Spinal cord (tissue), 10 donors: ENCODE measurements at places on chromosomes 4 and X. TPM values are rescaled to one million over a fixed set of nuclear protein-coding genes. Genes with fewer than 3 reads are reported as not detected.

GRCh38 chrX:63993936-63994335, 208.9 kb upstream of the ARHGEF9 start:
- H3K4me3 ChIP-seq: no peak overlapping the region
- H3K4me1 ChIP-seq: no peaks in the 10 kb centered on the region
- H3K27ac ChIP-seq: no peak overlapping the region
- no peaks in the 10 kb centered on the region for H3K36me3 ChIP-seq
- H3K27me3 ChIP-seq: no peaks in the 10 kb centered on the region
- DNase-seq: no peak

PTTG2 gene
- total RNA-seq: not detected

SPANXN4 gene
- total RNA-seq: not detected

DNA sequence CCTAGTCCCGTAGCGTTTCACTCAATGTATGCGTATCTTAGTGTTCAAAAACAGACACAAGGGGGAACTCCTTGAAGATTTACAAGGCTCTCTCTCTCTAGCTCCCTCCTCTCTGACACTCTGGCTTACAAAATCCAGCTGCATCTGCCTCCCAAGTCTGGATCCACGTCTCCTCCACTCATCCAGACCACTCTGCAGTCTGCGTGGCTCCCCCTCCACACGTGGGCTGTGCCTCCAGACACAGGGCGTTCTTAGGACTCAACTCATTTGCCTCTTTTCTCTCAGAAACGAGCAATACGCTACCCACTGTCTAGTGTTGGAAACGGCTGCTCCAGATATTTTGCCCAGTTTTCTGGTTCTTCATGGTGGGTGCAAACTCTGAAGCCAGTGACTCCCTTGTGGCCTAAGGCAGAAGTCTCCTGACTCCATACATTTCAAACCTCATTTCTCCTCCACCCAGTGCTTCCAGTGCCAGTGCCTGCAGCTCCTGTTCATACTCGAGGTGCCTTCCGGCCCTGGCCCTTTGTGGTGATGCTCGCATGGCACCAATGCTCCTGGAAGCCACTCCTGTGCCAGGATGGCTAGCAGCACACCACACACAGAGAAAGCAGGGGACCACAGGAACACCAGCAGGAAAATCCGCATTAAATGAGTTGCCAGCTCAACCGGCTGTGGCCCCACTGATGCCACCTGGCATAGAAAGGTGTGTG, 24.1 kb downstream of the NAT8L start:
- H3K4me1 ChIP-seq: peaks cover 3% of the 10 kb centered on the region
- no peaks in the 10 kb centered on the region for H3K27me3 ChIP-seq
- H3K4me3 ChIP-seq: no peak overlapping the region
- peaks cover 11% of the 10 kb centered on the region for H3K36me3 ChIP-seq
- no peak for DNase-seq
- H3K27ac ChIP-seq: no peak overlapping the region

GRCh38 chr4:152885185-152885584, 50.9 kb upstream of the FHDC1 start:
- no peak overlapping the region for H3K27ac ChIP-seq
- H3K27me3 ChIP-seq: no peaks in the 10 kb centered on the region
- no peak for DNase-seq

- H3K4me1 ChIP-seq: peaks cover 11% of the 10 kb centered on the region
- peaks cover 8% of the 10 kb centered on the region for H3K27me3 ChIP-seq
- H3K4me3 ChIP-seq: no peak overlapping the region
- no peak overlapping the region for H3K27ac ChIP-seq
Measured at GRCh38 chrX:71953391-71953790, 42.7 kb downstream of the NHSL2 start.

GRCh38 chrX:155767876-155768769, 113.0 kb upstream of the VAMP7 start:
- H3K4me1 ChIP-seq: no peaks in the 10 kb centered on the region
- DNase-seq: no peak
- H3K4me3 ChIP-seq: peak overlapping the region; percentile 19
- no peaks in the 10 kb centered on the region for H3K36me3 ChIP-seq
- H3K27me3 ChIP-seq: no peaks in the 10 kb centered on the region

STPG2 gene
- total RNA-seq: 2.7 TPM

FAM47E gene
- 14.8 TPM for total RNA-seq

GRCh38 chr4:15400981-15401671, 26.7 kb upstream of the C1QTNF7 start:
- H3K27ac ChIP-seq: no peak overlapping the region
- no peak overlapping the region for H3K4me3 ChIP-seq
- no peaks in the 10 kb centered on the region for H3K27me3 ChIP-seq
- H3K4me1 ChIP-seq: no peaks in the 10 kb centered on the region
- no peaks in the 10 kb centered on the region for H3K36me3 ChIP-seq

F11 gene
- 0.99 TPM for total RNA-seq

DNA sequence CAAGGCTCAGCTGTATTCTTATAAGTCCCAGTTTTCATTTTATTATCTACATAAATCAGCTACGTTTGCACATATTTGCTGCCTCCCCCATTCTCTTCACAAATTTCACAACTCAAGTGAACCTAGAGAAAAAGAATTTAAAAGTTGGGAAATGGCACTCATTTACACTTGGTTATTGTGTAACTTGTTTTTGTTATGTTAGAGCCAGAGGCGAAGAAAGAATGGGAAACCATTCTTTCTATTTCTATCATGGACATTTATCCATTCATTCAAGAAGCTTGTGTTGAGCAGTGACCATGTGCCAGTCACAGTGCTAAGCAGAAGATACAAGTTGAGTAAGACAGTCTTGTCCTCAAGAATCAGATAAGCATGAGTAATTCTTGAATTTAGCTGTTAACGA, 13.5 kb downstream of the LIAS start:
- no peaks in the 10 kb centered on the region for H3K27me3 ChIP-seq
- H3K4me3 ChIP-seq: no peak overlapping the region
- no peak overlapping the region for H3K27ac ChIP-seq
- DNase-seq: no peak
- H3K4me1 ChIP-seq: no peaks in the 10 kb centered on the region

- DNase-seq: no peak
- peaks cover 12% of the 10 kb centered on the region for H3K4me1 ChIP-seq
- no peaks in the 10 kb centered on the region for H3K36me3 ChIP-seq
- no peak overlapping the region for H3K4me3 ChIP-seq
- H3K27me3 ChIP-seq: no peaks in the 10 kb centered on the region
- no peak overlapping the region for H3K27ac ChIP-seq
Measured at GRCh38 chrX:52923781-52924241, 26.7 kb downstream of the FAM156B start.

DNA sequence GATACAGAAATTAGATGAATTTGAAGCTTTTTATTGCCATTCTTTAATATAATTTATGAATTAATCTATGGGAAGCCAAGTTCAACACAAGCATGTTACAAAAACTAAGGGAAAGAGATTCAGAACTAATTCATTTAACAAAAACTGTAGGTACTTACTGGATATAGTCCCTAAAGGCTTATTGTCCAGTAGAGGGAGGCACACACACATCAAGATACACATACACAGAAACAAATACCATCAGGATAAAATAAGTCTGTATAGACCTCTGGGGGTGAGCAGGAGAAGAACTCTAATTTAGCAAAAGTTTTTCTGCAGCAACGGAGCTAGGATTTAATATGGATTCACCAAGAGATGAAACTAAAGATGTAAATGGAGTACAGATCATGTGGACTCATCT, 83.0 kb upstream of the IL13RA1 start:
- no peaks in the 10 kb centered on the region for H3K4me1 ChIP-seq
- no peak for DNase-seq
- H3K27me3 ChIP-seq: no peaks in the 10 kb centered on the region
- no peaks in the 10 kb centered on the region for H3K36me3 ChIP-seq
- H3K27ac ChIP-seq: no peak overlapping the region
- no peak overlapping the region for H3K4me3 ChIP-seq

DCUN1D4 gene
- 86.0 TPM for total RNA-seq

DNA sequence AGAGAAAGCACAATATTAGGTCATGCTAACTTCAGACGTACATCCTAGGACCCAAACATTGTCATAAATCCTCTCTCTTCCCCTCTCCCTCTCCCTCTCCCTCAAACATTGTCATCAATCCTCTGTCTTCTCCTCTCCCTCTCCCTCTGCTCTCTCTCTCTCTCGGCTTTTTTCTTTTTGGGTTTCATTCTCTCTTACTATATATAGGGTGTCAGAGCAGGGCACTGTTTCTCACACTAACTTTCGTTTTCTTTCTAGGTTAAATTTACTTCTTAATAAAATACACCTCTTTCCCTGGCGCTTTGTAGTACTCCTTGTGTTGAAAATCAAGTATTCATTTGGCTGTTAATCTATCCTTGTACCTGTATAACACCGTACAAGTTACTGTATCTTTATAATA, 37.0 kb upstream of the HERC5 start:
- H3K4me3 ChIP-seq: no peak overlapping the region
- no peaks in the 10 kb centered on the region for H3K36me3 ChIP-seq
- H3K27me3 ChIP-seq: no peaks in the 10 kb centered on the region
- H3K4me1 ChIP-seq: no peaks in the 10 kb centered on the region

DNA sequence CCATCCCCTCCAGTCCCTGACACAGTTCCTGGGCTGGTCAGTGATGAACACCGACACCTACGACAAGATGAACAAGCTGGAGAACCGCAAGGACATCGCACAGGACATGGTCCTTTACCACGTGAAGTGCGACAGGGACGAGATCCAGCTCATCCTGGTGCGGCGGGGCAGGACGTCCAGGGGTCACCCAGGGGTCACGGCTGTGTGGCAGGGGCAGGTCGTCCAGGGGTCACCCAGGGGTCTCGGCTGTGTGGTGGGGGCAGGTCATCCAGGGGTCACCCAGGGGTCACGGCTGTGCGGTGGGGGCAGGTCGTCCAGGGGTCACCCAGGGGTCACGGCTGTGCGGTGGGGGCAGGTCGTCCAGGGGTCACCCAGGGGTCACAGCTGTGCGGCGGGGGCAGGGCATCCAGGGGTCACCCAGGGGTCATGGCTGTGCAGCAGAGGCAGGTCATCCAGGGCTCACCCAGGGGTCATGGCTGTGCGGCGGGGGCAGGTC, 16.7 kb downstream of the ATP5ME start:
- no peak for DNase-seq
- H3K36me3 ChIP-seq: peaks cover 46% of the 10 kb centered on the region
- H3K4me1 ChIP-seq: peaks cover 13% of the 10 kb centered on the region
- no peak overlapping the region for H3K27ac ChIP-seq
- no peaks in the 10 kb centered on the region for H3K27me3 ChIP-seq
- no peak overlapping the region for H3K4me3 ChIP-seq

GRCh38 chr4:31949045-31949444, 1228.9 kb downstream of the PCDH7 start:
- no peak for DNase-seq
- H3K27me3 ChIP-seq: no peaks in the 10 kb centered on the region
- no peaks in the 10 kb centered on the region for H3K4me1 ChIP-seq
- H3K36me3 ChIP-seq: no peaks in the 10 kb centered on the region

CXCL3 gene
- 0.50 TPM for total RNA-seq

- no peak overlapping the region for H3K4me3 ChIP-seq
- no peaks in the 10 kb centered on the region for H3K27me3 ChIP-seq
- no peak for DNase-seq
- no peak overlapping the region for H3K27ac ChIP-seq
- no peaks in the 10 kb centered on the region for H3K4me1 ChIP-seq
- H3K36me3 ChIP-seq: no peaks in the 10 kb centered on the region
Measured at GRCh38 chrX:51824061-51824460, 69.4 kb upstream of the MAGED1 start.

PRKG2 gene
- 3.3 TPM for total RNA-seq

GRCh38 chrX:16433021-16433420, 216.9 kb upstream of the S100G start:
- peaks cover 17% of the 10 kb centered on the region for H3K27me3 ChIP-seq
- no peaks in the 10 kb centered on the region for H3K36me3 ChIP-seq
- DNase-seq: no peak
- no peak overlapping the region for H3K27ac ChIP-seq
- H3K4me3 ChIP-seq: no peak overlapping the region

OTUD6A gene
- not detected for total RNA-seq

GRCh38 chrX:127764674-127765073, 287.5 kb downstream of the ACTRT1 start:
- no peaks in the 10 kb centered on the region for H3K4me1 ChIP-seq
- DNase-seq: no peak
- no peak overlapping the region for H3K4me3 ChIP-seq
- H3K27me3 ChIP-seq: no peaks in the 10 kb centered on the region
- no peaks in the 10 kb centered on the region for H3K36me3 ChIP-seq

- H3K27ac ChIP-seq: no peak overlapping the region
- no peak overlapping the region for H3K4me3 ChIP-seq
- peaks cover 7% of the 10 kb centered on the region for H3K36me3 ChIP-seq
Measured at GRCh38 chr4:2423695-2424094, 4.9 kb downstream of the CFAP99 start.

P2RY4 gene
- 0.30 TPM for total RNA-seq

- no peak overlapping the region for H3K4me3 ChIP-seq
- no peak overlapping the region for H3K27ac ChIP-seq
- no peaks in the 10 kb centered on the region for H3K27me3 ChIP-seq
- no peaks in the 10 kb centered on the region for H3K4me1 ChIP-seq
Measured at GRCh38 chr4:159538556-159538955, 435.7 kb downstream of the RAPGEF2 start.

DNA sequence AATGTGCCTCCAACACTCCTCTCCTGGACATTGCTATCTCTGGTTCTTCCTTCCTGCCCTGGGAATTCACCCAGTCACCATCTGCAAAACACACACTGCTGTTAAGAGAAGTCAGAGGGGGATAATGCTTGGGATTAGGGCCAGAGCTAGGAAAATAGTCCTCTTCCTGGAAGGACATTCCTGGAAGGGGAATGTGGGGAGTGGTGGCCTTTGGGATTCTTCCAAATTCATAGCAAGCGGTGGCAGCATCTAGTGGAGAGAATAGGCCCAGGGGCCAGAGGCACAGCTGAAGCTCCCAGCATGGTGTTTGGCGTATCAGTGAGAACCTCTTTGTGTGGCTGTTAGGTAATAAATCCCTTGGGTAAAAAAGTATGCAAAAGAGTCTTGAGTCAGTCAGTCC, 34.3 kb downstream of the SHROOM4 start:
- peaks cover 3% of the 10 kb centered on the region for H3K27me3 ChIP-seq
- peak; percentile 11 for DNase-seq
- H3K4me1 ChIP-seq: no peaks in the 10 kb centered on the region
- no peaks in the 10 kb centered on the region for H3K36me3 ChIP-seq
- H3K4me3 ChIP-seq: no peak overlapping the region
- no peak overlapping the region for H3K27ac ChIP-seq

DNA sequence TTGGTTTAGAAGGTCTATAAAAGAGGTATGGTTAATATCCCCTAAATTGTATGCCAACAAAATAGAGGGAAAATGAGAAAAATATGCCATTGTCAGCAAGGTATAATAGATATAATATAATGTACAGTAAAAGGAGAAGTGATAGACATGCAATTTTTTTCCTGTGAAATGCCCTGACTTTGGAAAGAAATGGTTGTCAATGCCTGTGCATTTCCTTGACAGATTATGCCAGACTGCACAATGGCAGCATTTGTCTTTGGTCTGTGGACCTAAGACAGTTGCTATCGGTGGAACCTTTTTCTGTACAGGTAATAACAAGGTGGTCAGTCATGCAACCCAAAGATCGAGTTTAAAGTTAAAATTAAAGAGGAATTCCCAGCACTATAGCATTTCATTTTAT, 301.7 kb downstream of the CFAP299 start:
- H3K4me1 ChIP-seq: no peaks in the 10 kb centered on the region
- no peaks in the 10 kb centered on the region for H3K27me3 ChIP-seq
- no peaks in the 10 kb centered on the region for H3K36me3 ChIP-seq
- DNase-seq: no peak
